ENCODE measurements at places on chromosomes 3 and 15. TPM values are rescaled to one million over a fixed set of nuclear protein-coding genes. Genes with fewer than 3 reads are reported as not detected.
A peak's percentile ranks its signal among the peaks of the same experiment; 100 is the strongest.

DNA sequence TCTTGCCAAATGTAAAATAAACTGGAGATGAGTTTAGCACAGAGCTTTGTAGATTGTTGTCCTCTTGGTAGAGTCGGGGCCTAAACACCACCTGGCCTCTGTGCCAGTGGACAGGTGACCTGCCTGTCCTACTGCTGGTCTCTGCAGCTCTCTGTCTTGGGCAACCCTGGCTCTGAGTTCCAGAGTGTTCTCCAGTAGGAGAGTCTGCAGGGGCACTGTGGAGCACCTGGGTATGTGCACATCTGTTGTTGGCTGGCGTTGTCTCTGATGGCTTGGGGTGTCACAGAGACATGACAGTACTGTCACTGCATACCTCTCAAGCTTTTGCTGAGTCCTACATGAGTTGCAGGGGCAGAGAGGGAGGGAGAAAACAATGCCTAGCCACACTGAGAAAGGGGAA lies 112.6 kb downstream of the IGF1R start:
- no peak overlapping the region for H3K27ac ChIP-seq
- H3K4me1 ChIP-seq, result no peaks in the 10 kb centered on the region
- H3K36me3 ChIP-seq, result no peaks in the 10 kb centered on the region
- no peaks in the 10 kb centered on the region for H3K27me3 ChIP-seq
- no peak overlapping the region for H3K4me3 ChIP-seq

DNA sequence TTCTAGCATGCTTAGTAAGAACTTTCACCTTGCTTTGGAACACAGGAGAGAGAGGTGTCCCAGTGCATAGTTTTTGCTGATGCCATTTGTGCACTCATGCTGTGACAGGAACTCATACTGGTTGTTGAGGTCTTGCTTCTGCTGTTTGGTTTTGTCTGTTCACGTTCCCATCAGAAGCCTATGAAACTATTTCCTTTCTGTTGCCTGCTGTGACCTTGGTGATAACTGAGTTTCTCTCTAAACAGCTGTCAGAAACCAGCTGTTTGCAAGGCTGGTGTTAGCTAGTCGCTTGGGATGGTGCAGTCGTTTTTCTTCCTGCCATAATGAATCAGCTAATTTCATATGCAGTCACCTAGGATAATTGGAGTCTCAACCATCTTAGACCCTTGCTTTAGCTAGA lies 724.1 kb downstream of the GRM7 start:
- no peak overlapping the region for H3K4me3 ChIP-seq
- H3K4me1 ChIP-seq, result no peaks in the 10 kb centered on the region
- no peaks in the 10 kb centered on the region for H3K27me3 ChIP-seq
- no peaks in the 10 kb centered on the region for H3K36me3 ChIP-seq
- no peak overlapping the region for H3K27ac ChIP-seq

GRCh38 chr15:61196711-61197586 lies 32.2 kb downstream of the RORA start:
- no peak overlapping the region for H3K4me3 ChIP-seq
- H3K27me3 ChIP-seq, result peaks cover 30% of the 10 kb centered on the region
- no peaks in the 10 kb centered on the region for H3K4me1 ChIP-seq

DNA sequence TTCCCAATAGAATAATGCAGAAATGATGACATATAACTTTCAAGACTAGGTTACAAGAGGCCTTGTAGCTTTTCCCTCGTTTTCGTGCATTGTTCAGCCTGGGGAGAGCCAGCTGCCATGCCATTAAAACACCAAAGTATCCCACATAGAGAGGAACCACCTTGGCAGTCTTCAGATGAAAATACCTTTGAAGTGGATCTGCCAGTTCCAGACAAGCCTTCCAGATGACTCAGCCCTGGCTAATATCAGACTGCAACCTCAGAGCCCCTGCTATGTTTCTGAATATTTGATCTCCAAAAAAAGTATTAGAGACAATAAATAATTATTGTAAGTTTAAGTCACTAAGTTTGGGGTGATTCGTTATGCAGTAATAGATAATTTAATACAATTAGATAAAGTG lies 294.3 kb upstream of the GBE1 start:
- peak overlapping the region; percentile 20 for H3K27ac ChIP-seq
- peaks cover 29% of the 10 kb centered on the region for H3K4me1 ChIP-seq
- DNase-seq, result peak; percentile 84
- no peaks in the 10 kb centered on the region for H3K27me3 ChIP-seq
- no peak overlapping the region for H3K4me3 ChIP-seq

DNA sequence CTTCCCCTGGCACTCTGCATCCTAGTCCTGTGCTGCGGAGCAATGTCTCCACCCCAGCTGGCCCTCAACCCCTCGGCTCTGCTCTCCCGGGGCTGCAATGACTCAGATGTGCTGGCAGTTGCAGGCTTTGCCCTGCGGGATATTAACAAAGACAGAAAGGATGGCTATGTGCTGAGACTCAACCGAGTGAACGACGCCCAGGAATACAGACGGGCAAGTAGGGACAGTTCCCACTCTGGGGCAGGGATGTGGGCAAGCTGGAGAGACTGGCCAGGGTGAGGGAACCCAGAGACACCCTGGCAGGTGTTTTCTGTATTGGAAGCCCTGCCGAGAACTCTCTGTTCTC lies 247 bp downstream of the FETUB start:
- H3K27me3 ChIP-seq, result no peaks in the 10 kb centered on the region
- DNase-seq, result peak; percentile 64
- no peaks in the 10 kb centered on the region for H3K36me3 ChIP-seq
- no peak overlapping the region for H3K4me3 ChIP-seq
- H3K27ac ChIP-seq, result no peak overlapping the region

- H3K27ac ChIP-seq, result no peak overlapping the region
- DNase-seq, result peak; percentile 3
- no peaks in the 10 kb centered on the region for H3K27me3 ChIP-seq
These were observed 21.7 kb downstream of the XYLB start for GRCh38 chr3:38368238-38368637.

- no peaks in the 10 kb centered on the region for H3K27me3 ChIP-seq
- H3K4me3 ChIP-seq, result no peak overlapping the region
- peaks cover 40% of the 10 kb centered on the region for H3K4me1 ChIP-seq
- no peak for DNase-seq
- no peaks in the 10 kb centered on the region for H3K36me3 ChIP-seq
- no peak overlapping the region for H3K27ac ChIP-seq
These were observed 134.1 kb upstream of the HES1 start for GRCh38 chr3:194001728-194002459.

- no peak overlapping the region for H3K4me3 ChIP-seq
- DNase-seq, result no peak
- H3K27me3 ChIP-seq, result no peaks in the 10 kb centered on the region
- H3K4me1 ChIP-seq, result peaks cover 11% of the 10 kb centered on the region
- H3K36me3 ChIP-seq, result no peaks in the 10 kb centered on the region
- no peak overlapping the region for H3K27ac ChIP-seq
These were observed 148.5 kb downstream of the SOX2 start for GRCh38 chr3:181860235-181860634.

- no peak for DNase-seq
- no peaks in the 10 kb centered on the region for H3K27me3 ChIP-seq
- H3K27ac ChIP-seq, result no peak overlapping the region
- no peaks in the 10 kb centered on the region for H3K36me3 ChIP-seq
These were observed 215.2 kb upstream of the MME start for GRCh38 chr3:154864947-154865346.

DNA sequence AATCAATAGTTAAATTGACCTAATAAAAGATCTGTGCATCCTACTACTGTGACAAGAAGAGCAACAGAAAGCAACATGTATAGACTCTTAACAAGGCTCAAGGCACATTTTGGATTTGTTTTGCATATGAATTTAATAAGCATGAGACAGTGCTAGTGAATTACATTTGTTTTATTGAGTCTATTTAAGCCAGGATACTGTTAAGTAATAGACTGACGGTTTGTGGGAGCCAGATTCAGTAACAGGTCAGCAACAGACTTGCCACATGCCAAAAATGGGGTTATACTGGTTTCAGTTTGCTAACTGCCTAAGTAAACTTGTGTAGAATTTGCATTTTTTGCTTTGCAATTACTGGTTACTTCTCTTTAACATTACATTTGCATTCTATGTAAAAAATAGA lies 54.0 kb downstream of the MBNL1 start:
- H3K27me3 ChIP-seq, result no peaks in the 10 kb centered on the region
- no peak for DNase-seq
- H3K36me3 ChIP-seq, result peaks cover 4% of the 10 kb centered on the region
- no peak overlapping the region for H3K27ac ChIP-seq

- no peak overlapping the region for H3K4me3 ChIP-seq
- no peaks in the 10 kb centered on the region for H3K36me3 ChIP-seq
- no peaks in the 10 kb centered on the region for H3K27me3 ChIP-seq
- no peak for DNase-seq
- no peak overlapping the region for H3K27ac ChIP-seq
- H3K4me1 ChIP-seq, result no peaks in the 10 kb centered on the region
These were observed 53.5 kb downstream of the IQCH start for GRCh38 chr15:67307889-67308597.

GRCh38 chr3:129505341-129505740 lies 23.1 kb upstream of the RHO start:
- H3K36me3 ChIP-seq, result no peaks in the 10 kb centered on the region
- DNase-seq, result no peak
- H3K4me1 ChIP-seq, result peaks cover 6% of the 10 kb centered on the region
- H3K4me3 ChIP-seq, result no peak overlapping the region
- no peak overlapping the region for H3K27ac ChIP-seq
- H3K27me3 ChIP-seq, result no peaks in the 10 kb centered on the region

DNA sequence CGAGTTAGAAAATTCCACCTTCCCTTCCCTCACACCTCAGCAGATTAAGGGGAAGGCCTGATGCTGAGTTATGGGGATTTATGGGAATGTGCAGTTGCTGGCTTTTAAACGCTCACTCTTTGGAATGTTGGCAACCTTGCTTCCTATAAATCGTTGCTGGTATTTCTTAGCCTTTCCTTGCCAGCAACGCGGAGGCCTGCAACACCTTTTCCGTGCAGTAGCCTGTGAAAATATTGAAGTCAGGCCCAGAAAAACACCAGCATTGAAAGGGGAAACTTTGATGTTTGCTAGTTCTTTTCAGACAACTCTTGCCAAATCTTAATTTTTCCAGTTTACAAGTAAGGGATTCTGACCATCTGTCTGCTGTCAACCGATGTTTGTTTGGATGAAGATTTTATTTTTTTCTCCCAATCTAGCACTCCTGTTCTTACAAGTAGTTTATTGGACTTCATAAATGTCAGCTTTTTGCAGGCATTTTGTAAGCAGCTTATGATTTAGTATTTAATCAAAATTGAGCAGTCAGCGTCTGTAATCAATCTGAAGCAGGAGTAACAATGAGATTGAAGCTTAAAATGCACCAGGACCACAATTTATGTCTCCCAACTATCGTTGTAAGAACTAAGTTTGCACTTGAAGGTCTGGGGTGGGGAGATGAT lies 251.0 kb downstream of the RPLP1 start:
- H3K36me3 ChIP-seq, result no peaks in the 10 kb centered on the region
- no peak overlapping the region for H3K4me3 ChIP-seq
- no peak for DNase-seq
- no peaks in the 10 kb centered on the region for H3K27me3 ChIP-seq
- H3K4me1 ChIP-seq, result no peaks in the 10 kb centered on the region
- H3K27ac ChIP-seq, result no peak overlapping the region

DNA sequence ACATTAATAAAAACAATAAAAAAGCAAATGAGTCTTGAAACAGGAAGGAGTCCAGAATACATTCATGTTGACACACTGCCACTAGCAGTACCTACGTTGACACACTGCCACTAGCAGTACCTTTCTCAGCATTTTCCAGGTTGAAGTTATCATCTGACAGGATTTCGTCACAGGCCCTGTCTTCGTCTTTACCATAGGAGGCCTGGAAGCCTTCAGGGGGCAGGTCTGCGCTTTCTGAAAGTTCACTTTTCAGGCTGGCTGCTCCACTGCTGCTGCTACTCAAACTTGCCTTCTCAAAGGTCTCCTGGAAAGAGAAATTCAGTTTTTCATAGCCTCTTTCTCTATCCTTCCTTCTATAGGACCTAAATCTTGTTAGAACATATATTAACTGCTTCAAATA lies 194.7 kb downstream of the NEK10 start:
- H3K4me1 ChIP-seq, result no peaks in the 10 kb centered on the region
- no peak overlapping the region for H3K27ac ChIP-seq

- H3K27me3 ChIP-seq, result peaks cover 11% of the 10 kb centered on the region
- H3K27ac ChIP-seq, result no peak overlapping the region
- H3K4me3 ChIP-seq, result no peak overlapping the region
- no peaks in the 10 kb centered on the region for H3K4me1 ChIP-seq
- DNase-seq, result peak; percentile 81
These were observed 130.5 kb upstream of the EIF1B start for GRCh38 chr3:40179016-40179415.

GRCh38 chr3:10678796-10679376 lies 137.1 kb upstream of the SLC6A11 start:
- no peak for DNase-seq
- no peak overlapping the region for H3K27ac ChIP-seq
- no peaks in the 10 kb centered on the region for H3K36me3 ChIP-seq
- H3K4me3 ChIP-seq, result no peak overlapping the region
- H3K27me3 ChIP-seq, result peaks cover 19% of the 10 kb centered on the region

GRCh38 chr3:71646971-71647370 lies 63.4 kb upstream of the FOXP1 start:
- peaks cover 15% of the 10 kb centered on the region for H3K4me1 ChIP-seq
- H3K27ac ChIP-seq, result no peak overlapping the region
- no peak for DNase-seq
- H3K4me3 ChIP-seq, result no peak overlapping the region

GRCh38 chr15:78930577-78931388 lies 14.1 kb downstream of the CTSH start:
- no peaks in the 10 kb centered on the region for H3K36me3 ChIP-seq
- DNase-seq, result peak; percentile 98
- H3K27ac ChIP-seq, result peak overlapping the region; percentile 98
- H3K4me1 ChIP-seq, result peaks cover 23% of the 10 kb centered on the region
- H3K27me3 ChIP-seq, result no peaks in the 10 kb centered on the region

GRCh38 chr3:12255393-12255792 lies 33.5 kb upstream of the PPARG start:
- no peaks in the 10 kb centered on the region for H3K36me3 ChIP-seq
- no peak overlapping the region for H3K27ac ChIP-seq

DNA sequence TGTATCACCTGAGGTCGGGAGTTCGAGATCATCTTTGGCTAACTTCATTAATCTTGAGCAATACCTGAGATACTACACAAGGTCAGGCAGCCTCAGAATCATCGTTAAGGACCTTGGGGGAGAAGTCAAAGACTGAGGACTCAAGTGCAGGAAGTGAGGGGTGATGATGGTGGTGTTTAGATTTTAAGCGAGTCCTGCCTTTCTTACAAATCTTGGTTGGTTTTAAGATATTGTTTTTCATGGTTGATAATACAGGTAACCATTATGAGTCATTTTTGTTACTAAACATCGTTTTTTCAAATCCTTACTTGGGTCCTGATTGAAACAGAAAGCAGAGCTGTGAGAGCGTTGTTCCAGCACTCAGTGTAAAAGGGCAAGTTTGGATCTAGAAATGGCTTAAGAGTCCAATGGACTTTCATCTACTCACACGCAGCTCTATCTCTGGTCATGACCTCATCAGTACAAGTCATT lies 4.1 kb downstream of the RASGRP1 start:
- H3K36me3 ChIP-seq, result no peaks in the 10 kb centered on the region
- no peaks in the 10 kb centered on the region for H3K4me1 ChIP-seq
- H3K27ac ChIP-seq, result no peak overlapping the region
- peaks cover 76% of the 10 kb centered on the region for H3K27me3 ChIP-seq

RNF168 gene
- total RNA-seq, result 12.8 TPM

ABCF3 gene
- total RNA-seq, result 84.7 TPM

MST1R gene
- 39.0 TPM for total RNA-seq

KIF23 gene
- 87.0 TPM for total RNA-seq

TUBGCP5 gene
- 63.0 TPM for total RNA-seq

CYP19A1 gene
- not detected for total RNA-seq

CADPS gene
- total RNA-seq, result not detected

ATOSA gene
- 6.5 TPM for total RNA-seq

IL16 gene
- total RNA-seq, result not detected

LRRN1 gene
- total RNA-seq, result not detected

ALAS1 gene
- 69.5 TPM for total RNA-seq

A4GNT gene
- not detected for total RNA-seq

TMCO5A gene
- total RNA-seq, result not detected

Measured in PC-3 (cell line).